COR-L47 (cell line): ENCODE measurements at places on chromosomes 3 and 15.

- peak; percentile 97 for DNase-seq
These were observed 5.9 kb upstream of the C15orf39 start for GRCh38 chr15:75195766-75196241.

DNA sequence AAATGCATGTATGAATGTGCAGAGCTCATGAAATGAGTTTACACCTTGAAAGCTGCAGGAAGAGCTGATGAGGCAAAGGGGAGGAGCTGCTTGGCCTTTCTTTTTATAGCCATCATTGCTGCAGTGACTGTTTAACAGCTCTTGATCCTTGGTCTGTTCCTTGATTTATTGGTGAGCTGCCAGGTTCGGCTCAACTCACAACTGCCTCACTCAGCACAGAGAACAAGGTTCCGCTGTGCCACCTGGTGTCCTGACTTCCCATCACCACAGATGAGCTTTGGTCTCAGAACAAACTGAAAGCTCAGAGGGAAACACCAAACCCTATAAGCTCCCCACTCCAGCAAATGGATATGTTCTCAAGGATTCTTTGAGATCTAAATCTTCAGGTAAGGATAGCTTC is 626.1 kb downstream of the MAGI1 start:
- peak; percentile 36 for DNase-seq

DNA sequence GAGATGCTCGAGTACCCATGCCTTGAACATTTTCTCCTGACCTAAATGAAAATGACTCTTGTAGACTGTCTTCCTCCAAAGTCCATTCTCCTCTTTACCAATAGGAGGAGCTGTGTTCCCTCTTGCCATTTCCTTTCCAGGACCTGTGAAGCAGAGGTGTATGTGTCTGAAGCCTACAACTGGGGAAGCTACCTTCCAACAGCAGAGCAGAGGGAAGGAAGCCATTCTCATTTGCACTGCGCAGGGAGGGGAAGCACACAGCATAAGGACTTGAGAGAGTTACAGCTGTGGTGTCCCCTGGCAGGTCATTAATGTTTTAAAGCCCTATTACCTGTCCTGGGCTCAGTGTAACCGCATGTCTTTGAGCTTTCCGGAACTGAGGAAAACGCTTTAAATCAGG is 38.7 kb downstream of the HSPBAP1 start:
- DNase-seq, result no peak

DNA sequence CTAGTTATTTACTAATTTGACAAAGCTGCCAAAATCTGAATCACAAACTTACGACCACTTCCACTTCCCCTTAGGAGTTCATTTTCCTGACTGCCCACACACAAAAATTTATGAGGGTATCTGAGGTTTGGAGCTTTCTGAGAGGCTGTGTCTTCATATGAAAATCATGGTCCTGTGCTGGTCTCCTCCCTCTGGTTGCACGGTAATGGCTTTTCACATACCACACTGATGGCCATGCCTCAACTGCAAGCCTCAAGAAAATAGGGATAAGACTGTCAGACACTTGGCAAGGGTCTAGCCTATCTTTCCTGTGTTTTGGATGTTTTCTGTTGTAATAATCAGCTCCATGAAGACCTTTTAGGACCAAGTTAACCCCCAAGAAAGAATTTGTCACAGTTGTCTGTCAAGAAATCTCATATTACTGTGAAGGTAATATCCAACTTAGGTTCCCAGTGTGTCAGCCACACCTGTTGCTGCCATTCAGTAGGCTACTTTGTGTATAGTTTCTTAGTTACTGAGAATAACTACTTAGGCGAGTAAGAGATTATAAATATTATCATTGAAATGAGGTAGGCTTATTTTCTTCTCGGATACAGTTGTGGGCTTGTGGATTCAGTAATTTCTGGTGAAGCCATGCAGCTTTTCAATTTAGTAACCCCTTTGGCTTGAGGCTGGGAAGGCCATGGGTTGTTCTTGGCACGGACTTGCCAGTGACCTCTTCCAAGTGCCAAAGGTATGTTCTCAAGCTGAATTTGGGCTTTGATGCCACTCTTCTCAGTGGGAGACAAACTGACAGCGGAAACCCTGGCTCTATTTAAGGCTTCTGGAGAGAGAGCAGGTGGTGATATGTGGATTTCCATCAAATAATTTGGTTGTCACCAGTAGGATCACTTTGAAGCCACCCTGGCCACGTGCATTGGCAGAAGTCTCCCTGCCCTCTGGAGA is 101.1 kb downstream of the RYR3 start:
- no peak for DNase-seq

DNA sequence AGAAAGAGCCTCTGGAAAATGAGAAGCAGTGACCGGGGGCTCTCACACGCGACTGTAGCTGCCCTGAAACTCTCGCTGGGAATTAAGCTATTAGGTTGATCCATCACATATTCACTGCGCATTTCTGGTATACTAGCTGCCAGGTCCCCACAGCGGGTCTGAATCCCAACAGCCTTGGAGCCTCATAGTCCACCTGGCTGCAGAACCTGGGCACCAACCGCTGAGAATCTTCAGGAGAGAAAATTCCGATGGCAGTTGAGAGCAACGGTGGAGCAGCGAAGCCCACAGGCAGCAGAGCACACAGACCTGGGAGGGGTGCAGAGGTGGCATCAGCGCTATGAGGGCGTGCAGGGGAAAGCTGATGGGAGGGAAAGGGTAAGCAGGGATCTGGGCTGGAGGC is 75.1 kb downstream of the FAM174B start:
- DNase-seq, result no peak

DNA sequence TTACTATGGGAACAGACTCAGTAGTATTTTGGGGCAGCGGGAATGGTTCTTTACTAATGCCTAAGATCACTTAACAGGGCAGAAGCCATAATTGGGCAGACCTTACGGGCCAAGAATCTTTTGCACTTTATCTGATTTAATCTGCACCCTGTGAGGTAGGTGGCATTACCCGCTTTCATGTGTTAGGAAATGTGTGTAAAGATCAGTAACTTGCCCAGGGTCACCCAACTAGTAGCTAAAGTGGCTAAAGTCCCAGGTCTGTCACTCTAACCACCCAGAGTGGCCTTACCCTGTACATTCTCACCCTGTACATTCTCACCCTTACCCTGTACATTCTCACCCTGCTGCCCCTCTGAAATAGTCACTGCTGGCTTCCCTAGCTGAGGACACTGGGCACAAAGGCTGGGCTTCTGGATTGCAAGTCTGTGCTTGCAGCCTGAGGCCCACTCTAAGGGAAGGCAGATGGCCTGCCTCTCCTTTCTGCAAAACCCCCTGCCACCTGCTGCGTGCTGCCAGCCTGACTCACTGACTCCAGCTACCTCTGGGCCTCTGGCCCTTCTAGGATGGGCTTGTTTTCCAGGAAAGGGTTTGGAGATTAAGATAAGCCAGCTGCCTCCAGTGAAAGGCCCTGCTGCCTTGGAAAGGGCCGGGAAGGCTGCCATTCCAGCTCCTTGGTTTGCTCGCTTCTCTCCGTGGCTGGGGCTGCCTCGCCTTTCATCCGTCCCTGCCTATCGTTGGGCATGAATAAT is 37.5 kb upstream of the MYZAP start:
- no peak for DNase-seq

GRCh38 chr3:22360970-22361369 is 610.0 kb upstream of the ZNF385D start:
- no peak for DNase-seq

DNA sequence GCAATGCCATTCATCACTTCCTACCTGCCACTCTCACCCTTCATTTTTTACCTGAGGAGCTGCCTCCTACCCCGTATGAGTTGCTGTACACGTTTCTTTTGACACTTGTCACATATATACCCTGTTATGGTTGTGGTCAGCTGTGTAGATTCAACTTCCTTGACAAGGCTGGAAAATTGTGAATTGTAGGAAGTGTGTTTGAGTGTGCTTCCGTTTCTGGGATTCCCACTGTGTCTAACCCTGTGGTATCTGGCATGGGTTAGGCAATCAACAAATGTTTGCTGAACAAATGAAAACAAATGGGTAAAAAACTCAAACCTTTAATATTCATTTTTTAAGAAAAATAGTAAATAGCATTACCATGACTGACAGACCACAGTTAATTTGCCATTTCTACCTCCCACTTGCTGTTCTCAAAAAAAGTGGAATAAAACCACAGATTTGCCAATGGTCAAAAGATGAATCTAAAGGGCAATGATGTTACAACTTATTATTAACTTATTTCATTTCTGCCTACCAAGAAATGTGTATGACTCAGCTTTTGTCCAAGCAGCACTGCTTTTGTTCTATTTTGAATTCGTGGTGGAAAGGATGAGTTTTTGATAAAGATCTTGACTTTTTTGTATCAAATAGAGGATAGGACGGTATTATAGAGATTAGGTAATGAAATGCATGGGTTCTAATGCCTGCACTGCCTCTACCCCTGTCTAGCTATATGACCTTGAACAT is 404.6 kb downstream of the LPP start:
- no peak for DNase-seq

- DNase-seq, result no peak
These were observed 35.4 kb downstream of the ZMAT3 start for GRCh38 chr3:179036226-179036625.

GRCh38 chr3:184523825-184524615 is 37.6 kb upstream of the EPHB3 start:
- DNase-seq, result peak; percentile 24

DNA sequence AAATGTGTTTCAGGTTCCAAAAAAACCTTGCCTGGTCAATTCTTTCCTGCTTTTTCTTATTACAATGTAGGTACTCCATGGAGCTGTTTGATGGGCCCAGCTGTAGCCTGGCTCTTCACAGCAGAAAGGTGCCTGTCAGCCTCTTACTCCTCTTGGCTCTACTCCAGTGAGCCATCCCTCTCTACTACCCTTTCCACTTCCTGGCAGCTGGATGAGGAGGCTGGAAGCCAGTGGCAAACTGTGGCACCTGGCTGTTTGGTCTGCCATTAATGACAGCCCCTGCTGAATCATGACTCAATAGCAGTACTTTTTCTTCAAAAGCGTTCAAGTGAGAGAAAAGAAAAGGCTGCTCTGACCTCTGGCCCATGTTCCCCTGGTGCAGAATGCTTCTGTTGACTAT is 618.1 kb downstream of the PYDC2 start:
- DNase-seq, result peak; percentile 96

- no peak for DNase-seq
These were observed 29.4 kb upstream of the RSL24D1 start for GRCh38 chr15:55226127-55226526.

DNA sequence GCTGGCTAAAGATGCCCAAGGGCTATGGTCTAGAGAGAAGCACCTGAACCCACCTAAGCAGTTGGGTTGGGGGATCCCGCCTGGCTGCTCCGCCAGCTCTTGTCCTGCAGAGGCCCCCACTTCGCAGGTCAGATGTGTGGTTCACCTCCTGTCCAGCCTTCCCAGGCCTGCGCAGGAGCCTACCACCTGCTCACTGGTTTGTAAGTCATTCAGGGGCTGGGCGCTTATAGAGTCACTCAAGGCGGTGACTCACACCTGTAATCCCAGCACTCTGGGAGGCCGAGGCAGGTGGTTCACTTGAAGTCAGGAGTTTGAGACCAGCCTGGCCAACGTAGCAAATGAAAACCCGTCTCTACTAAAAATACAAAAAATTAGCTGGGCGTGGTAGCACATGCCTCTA is 3.9 kb upstream of the FURIN start:
- DNase-seq, result no peak

DNA sequence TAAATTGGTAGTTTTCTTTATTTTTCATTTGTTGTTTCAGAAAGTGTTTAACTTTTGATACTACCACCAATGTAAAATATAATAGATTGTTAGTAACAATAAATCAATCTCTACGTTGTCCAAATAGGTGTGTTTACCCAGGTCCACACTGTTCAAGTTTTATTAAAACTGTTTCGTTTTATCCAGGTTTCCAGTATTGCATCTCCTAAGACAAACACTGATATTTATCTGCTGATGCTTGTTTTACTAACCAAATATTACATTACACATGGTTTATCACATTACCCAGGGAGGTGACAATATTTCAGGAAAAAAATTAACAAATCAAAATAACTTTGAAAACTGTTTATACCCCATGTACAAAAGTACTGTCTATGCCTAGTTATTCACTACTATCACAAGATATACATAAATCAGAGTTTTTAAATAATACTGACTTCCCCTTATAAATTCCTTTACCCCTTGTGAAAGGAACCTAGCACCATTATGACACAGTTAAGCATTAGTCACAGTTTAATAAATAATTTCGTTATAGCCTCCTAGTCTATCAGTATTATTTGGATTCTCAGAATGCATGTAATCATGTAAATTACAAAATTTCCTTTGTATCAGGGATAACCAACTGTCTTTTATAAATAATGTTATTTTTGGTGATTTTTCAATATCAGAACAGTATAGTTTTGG is 205.3 kb downstream of the ZBTB20 start:
- DNase-seq, result no peak

- DNase-seq, result no peak
These were observed 54.5 kb downstream of the NEK11 start for GRCh38 chr3:131081224-131081623.

- no peak for DNase-seq
These were observed 17.6 kb upstream of the UBA7 start for GRCh38 chr3:49831341-49831740.

GRCh38 chr15:34813446-34814190 is 18.3 kb upstream of the ACTC1 start:
- no peak for DNase-seq

DNA sequence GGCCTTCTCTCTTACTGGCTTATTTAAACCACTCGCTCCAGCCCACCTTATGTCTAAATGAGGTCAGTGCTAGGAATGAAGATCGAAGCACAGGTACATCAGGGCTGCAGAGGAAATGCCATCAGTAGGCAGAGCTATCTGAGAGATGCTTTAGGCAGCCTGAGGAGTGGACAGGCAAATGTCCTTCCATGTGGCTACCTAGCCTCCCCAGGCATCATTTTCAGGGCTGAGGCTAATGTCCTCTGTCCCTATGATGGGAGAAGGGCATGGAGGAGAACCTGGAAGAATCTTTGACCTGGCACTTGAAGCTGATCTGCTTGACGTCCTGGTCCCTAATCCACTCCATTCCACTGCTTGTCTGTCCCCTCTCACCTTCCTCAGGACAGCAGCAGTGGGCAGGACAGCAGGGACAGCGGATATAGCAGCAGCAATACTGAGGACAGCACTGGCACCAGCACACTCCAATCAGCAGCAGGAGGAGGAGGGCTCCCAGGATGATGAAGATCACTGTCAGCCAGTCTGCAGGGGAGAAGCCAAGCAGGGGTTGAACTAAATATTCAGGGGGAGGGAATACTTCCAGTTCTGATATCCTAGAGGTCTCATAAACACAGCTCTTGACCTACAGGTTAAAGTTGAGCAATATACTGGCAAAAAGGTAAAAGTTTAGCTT is 21.0 kb downstream of the ILDR1 start:
- no peak for DNase-seq

- no peak for DNase-seq
These were observed 12.6 kb upstream of the STARD5 start for GRCh38 chr15:81336568-81336967.

DNA sequence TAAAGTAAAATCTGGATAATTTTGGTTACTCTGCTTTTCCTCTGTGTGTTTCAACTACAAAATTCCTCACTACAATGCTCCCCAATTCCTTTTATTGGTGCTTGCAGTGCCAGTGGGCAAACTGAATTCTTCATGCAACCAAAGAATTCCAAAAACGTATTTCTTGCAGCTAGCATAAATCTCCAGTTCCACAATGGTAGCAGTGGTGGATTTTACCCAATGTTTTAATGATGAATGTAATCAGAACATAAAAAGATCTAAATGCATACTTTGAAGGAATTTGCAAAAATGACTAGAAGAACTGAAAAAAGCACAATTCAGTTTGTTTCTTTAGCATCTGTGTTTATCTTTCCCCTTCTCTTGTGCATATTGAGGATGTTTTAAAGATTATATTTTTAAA is 359.6 kb upstream of the TPRG1 start:
- DNase-seq, result no peak
